ENCODE measurements at places on chromosomes 16 and 17. TPM values are rescaled to one million over a fixed set of nuclear protein-coding genes. Genes with fewer than 3 reads are reported as not detected.

C17orf113 gene
- 0.08 TPM for polyA plus RNA-seq

- no peak for DNase-seq
These were observed 614.6 kb upstream of the CDH5 start for GRCh38 chr16:65751622-65752521.

- DNase-seq: no peak
These were observed 148.3 kb downstream of the KATNIP start for GRCh38 chr16:27698266-27698665.

DNA sequence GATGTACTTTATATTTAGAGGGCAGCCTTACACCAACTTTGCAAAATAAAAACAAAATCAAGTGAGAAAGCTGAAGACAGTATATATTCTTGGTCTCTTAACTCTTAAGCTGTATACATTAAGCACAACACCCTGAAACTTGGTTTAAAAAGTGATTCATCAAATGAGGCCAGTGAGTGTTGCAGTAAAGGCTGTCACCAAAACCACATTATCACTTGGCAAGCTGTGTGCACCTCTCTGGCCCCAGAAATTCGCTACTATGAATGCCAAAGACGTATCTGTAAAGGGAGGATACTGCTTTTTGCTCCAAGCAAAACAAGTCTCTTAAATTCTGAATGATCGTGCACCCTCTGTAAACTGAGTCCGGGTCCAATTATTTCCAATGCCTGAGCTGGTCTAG, 163.9 kb downstream of the ZFHX3 start:
- DNase-seq: no peak

Data from psoas muscle (tissue), 8 donors.